Inflammatory macrophage treated with lipopolysaccharide for 1 hour (primary cell): ENCODE measurements at places on chromosomes 13 and 19.

DNA sequence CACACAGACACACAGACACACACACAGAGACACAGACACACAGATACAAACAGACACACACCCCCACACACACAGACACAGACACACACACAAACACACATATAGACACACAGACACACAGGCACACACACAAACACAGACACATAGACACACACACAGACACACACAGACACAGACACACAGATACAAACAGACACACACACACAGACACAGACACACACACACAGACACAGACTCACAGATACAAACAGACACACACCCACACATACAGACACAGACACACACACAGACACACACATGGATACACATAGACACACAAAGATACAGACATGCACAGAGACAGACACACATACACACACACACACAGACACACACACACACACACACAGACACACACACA, 174.5 kb downstream of the URI1 start:
- DNase-seq, result no peak

DNA sequence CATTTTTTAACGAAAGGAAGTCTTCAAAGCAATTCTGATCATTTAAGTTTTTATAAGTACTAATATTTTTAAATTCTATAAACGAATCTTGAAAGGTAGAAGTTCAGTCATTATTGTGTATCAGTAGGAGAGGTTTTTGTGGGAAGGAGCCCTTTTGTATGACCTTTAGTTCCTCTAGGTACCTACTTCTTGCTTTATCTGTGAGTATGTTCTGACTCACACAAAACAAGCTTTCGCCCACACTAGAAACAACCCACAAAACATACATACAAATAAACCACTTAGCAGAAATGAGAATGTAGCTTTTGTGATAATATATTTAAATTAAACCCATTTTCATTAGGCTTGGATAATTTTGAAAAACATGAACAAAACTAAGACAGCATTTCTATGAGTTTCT, 27.8 kb downstream of the ERCC5 start:
- DNase-seq, result peak; percentile 44

DNA sequence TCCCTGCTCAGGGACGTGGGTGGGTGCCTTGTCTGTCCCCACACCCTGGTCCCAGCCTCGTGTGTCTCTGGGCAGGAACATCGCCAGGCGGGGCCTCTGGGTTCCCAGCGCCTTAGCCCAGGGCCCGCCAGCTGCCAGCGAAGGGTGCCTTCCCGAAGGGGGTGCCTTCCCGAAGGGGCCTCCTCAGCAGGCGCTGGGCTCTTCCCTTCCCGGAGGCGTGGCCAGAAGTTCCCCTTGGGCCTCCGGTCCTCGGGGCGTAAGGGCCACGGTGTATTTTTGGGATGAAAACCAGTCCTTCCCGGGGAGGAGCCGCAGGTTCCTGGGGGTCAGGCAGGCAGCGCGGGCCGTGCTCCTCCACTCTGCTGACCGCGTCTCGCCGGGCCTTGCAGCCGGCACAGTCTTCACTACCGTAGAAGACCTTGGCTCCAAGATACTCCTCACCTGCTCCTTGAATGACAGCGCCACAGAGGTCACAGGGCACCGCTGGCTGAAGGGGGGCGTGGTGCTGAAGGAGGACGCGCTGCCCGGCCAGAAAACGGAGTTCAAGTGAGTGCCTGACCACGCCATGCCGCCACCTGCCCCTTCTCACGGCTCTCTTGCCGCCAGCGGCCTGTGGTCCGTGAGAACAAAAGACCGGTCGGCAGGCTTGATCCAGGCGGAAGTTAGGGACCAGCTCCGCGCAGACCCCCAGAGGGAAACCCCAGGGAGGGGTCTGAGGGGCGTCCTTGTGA, 6.9 kb downstream of the BSG start:
- no peak for DNase-seq

DNA sequence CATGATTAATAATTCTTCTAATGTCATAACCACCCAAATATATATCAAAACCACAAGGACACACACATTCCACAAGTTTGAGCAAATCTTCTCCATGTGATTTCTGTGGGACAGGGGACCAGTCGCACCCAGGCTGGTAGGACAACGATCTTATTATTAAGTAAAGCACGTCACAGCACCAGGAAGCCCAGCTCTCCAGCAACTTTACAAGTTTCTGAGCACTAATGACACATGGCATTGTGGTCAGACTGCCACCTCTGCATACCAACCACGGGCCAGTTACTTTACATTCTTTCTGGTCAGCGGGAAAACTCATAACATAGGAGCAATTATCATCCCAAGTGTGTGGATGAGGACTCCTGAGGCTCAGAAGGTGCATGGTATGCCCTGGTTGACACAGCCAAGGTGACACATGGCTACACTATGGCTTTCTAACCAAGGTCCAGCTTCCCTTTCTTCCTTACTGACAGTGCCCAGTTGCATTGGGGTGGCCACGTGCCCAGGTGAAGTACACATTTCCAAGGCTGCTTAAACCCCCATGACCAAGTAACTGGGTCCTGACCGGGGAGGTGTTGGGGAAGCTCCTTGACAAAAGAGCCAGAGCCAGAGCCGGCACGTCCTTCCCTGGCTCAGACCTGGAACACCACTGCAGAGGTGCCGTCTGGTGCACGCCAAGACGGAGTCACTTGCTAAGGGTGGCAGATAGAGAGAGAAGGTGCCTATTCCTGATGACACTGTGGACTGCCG, 27.4 kb downstream of the LATS2 start:
- no peak for DNase-seq
